Endothelial cell (in vitro differentiated cells): ENCODE measurements at places on chromosomes 6 and 20.

DNA sequence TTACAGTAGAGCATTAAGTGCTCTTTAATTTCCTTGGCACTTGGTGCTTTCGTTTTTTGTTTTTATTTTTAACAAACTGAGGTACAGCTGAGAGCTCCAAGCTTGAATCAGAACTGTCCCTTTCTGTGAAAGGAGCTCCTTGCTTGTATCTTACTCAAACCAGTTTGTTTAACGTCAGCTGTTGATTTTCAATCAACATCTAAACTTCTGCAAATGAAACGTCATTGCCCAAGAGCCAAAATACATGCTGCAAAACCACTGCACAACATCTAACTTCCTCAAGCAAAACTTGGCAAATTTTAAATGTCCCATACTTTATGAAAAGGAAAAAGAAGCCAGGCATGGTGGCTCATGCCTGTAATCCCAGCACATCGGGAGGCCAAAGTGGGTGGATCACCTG lies 15.2 kb downstream of the VNN2 start:
- DNase-seq: no peak

DNA sequence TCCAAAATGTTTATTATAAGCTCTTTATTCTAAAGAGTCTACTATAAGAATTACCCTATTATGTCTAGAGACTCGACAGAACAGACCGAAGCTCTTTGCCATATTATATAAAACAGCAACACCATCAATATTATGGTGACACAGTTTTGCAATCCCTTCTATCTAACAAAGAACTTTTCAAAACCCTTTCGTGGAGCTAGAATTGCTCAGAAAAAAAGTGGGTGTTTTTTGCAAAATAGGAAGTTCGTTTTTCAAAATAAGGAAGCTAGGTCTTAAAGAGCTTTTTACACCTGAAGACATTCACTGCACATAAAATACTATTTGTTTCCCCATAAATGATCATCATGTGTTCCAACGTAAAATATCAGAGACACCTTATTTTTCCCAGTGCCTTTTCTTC lies 240.0 kb downstream of the FOXC1 start:
- no peak for DNase-seq

DNA sequence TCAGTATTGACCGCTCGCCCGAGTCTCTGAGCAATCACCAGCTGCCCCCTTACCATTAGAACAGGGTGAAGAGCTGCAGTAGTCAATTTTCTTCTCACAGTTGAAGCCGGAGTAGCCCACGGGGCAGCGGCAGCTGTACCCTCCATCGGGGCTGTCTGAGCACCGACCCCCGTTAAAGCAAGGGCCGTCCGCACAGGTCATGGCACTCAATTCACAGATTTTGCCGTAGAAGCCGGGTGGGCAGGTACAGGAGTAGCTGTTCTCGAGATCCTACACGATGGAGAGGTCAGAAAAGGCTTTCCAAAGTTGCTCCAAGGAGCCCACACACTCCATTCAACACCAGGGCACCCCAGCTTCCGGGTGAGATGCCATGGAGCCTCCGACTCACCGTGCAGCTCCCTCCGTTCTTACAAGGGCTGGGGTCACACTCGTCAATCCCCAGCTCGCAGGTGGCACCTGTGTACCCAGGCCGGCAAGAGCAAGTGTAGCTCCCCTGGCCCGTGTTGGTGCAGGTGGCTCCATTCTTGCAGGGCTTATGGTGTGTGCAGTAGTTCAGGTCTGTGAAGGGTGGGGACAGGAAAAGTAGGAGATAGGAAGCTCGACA lies 5.9 kb downstream of the DLL1 start:
- no peak for DNase-seq

- no peak for DNase-seq
Measured at GRCh38 chr6:96657344-96657743, 94.4 kb downstream of the FHL5 start.

DNA sequence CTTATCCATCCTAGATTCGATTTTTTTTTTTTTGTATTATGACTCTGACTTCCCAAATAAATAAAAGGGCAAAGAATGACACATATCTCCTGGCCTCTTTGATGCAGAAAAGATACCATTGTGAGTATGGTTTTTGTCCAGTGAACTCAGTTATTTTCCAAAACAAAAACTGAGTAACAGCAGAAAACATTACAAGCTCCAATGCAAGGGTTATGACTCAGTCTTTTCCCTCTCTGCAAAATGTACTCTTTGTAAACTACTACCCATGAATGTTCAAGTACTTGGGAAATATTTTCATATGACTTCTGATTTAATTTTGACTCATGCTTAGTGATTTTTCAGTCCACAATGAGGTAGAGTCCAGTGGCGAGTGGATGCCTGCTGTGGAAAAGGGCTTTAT lies 355.3 kb downstream of the RNF144B start:
- no peak for DNase-seq

DNA sequence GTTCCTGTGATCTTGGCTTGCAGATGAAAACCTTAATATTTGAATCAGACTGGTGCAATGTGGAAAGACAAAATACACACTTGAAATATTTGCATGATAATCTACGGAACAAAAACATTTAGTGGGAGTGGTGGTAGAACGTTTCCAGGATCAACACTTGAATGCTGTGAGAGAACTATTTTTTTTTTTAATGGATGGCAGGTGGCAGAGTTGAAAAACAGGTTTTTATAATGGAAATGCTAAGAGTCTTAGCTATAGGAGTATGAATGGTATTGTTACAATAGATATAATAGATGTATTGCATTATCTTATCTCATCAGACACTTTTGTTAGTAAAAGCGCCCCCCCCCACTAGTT lies 49.2 kb downstream of the CDKAL1 start:
- no peak for DNase-seq
